T-cell (primary cell): ENCODE measurements at places on chromosomes 12 and 14.

GRCh38 chr14:36068777-36069534 is 107.6 kb downstream of the PTCSC3 start:
- no peaks in the 10 kb centered on the region for H3K36me3 ChIP-seq
- no peak for DNase-seq
- H3K27me3 ChIP-seq, result peaks cover 5% of the 10 kb centered on the region
- H3K27ac ChIP-seq, result no peak overlapping the region

DNA sequence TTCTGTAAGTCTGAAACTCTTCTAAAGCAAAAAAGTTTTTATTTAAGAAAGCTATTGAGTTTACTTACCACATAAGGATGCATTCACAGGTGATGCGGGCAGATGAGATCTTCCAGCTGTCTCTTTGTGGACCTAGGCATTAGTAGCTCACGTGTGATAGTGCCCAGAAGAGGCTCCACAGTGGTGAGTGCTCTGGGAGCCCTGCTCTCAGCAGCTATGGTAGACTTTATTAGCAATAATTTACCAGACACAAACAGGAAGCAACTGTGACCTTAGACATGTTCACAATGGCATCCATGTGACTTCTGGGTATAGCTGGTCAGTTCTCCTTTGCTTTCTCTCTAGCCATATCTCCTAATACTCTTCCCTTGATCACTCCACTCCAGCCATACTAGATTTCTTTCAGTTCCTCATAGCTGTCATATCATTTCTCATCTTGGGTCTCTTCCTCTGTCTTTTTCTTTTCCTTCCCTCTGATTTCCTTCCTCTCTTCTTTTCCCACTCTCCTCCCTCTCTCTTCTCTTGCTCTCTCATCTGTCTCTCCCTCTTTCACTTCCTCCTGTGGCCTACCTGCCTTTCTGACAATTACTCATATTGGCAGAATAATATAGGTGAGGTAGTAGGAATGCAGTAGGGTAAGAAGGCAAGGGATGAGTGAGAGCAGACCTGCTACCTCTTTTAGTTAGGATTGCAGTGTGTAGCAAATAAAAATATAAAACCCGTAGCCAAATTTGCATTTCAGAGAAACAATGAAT is 75.2 kb upstream of the SCAF11 start:
- peaks cover 3% of the 10 kb centered on the region for H3K27me3 ChIP-seq
- no peak for DNase-seq
- no peak overlapping the region for H3K27ac ChIP-seq
- H3K4me1 ChIP-seq, result peaks cover 2% of the 10 kb centered on the region
- H3K4me3 ChIP-seq, result no peak overlapping the region

DNA sequence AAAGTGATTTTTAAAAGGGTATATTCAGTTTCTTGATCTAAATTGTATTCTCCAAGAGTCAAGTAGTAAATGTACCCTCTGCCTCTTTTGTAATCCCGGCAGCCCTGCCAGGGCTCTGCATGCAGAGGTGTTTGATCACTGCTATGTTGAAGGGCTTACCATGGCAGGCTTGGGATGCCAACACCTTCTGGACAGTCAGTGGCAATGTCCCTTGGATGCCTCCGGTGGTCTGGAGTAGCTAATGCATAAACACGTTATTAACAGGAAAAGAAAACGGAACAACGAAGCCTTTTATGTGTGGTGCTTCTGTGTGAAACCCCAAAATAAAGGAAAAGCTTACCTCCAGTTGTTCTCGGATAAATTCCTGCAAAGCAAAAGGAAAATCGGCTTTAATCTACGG is 19.9 kb downstream of the EIF2B2 start:
- no peak for DNase-seq
- H3K27ac ChIP-seq, result no peak overlapping the region
- H3K4me1 ChIP-seq, result no peaks in the 10 kb centered on the region
- no peaks in the 10 kb centered on the region for H3K27me3 ChIP-seq
- H3K36me3 ChIP-seq, result peaks cover 43% of the 10 kb centered on the region

DNA sequence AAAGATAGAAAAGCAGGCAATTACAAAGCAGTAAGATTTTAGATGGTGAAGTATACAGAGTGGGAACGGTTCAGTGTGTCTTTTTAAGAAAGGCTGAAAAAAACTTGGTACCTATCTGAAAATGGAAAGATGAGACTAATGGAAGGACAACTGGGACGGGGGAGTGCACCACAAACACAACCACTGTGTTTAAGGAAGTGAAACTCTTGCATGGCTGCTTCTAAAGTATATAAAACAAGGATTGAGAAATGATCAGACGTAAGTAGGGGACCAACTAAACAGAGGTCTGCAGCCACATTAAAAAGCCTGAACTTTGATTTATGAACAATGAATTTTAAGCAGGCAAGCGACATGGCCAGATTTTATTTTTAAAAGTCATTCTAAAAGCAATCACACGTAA is 328.6 kb downstream of the MDGA2 start:
- H3K4me3 ChIP-seq, result no peak overlapping the region
- H3K27ac ChIP-seq, result no peak overlapping the region
- H3K36me3 ChIP-seq, result no peaks in the 10 kb centered on the region
- DNase-seq, result no peak

DNA sequence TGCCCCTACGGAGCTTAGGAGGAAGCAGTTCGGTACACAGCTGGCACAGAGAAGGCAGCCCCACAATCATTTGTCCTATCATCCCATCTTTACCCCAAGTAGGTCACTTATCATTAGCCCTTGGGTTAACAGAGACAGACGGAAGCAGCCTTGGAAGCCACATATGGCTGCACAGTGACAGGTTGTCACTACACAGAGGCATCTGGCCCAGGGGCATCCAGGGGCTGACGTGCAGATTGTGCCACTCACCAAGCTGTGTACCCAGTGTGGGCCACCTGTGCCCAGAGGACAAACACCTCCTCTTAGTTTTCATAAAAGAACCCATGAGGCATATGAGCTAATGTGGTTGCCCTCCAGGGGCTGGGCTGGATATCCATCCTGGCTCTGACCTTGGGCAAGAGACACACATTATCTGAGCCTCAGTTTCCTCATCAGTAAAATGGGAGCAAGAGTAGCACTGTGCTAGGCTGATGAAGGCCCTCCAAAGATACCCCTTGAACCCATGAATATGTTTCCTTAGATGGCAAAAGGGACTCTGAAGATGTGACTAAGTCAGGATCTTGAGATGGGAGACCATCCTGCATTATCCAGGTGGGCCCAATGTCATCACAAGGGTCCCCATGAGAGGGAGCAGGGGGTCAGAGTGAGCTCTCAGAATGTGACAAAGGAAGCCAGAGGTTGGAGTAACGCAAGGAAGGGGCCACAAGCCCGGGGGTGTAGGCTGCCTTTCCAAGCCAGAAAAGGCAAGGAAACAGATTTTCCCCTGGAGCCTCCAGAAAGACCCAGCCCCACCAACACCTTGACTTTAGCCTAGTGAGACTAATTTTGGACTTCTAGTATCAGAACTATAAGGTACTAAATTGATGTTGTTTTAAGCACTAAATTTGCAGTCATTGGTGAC is 64.6 kb downstream of the C14orf132 start:
- H3K4me3 ChIP-seq, result no peak overlapping the region
- H3K27me3 ChIP-seq, result peaks cover 18% of the 10 kb centered on the region
- no peaks in the 10 kb centered on the region for H3K36me3 ChIP-seq
- H3K4me1 ChIP-seq, result peaks cover 4% of the 10 kb centered on the region
- no peak overlapping the region for H3K27ac ChIP-seq

DNA sequence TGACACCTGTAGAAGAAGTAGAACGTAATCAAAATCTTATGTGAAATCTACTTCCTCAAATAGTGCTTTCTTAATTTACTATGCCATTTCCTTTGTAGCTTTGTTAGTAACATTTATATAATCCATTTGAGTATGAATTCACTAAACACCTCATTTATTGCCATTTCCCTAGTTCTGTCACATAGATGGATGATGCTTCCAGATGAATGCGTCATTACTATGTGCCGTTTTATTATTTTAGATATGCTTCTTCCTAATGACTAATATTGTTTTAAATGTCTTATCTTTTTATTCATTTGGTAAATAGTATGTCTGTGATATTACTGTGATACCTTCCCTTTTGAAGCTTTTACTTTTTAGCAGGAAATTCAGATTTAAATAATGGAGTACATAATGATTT is 14.4 kb downstream of the FRMD6 start:
- H3K4me3 ChIP-seq, result no peak overlapping the region
- H3K36me3 ChIP-seq, result no peaks in the 10 kb centered on the region
- DNase-seq, result no peak
- no peaks in the 10 kb centered on the region for H3K27me3 ChIP-seq
- no peak overlapping the region for H3K27ac ChIP-seq

DNA sequence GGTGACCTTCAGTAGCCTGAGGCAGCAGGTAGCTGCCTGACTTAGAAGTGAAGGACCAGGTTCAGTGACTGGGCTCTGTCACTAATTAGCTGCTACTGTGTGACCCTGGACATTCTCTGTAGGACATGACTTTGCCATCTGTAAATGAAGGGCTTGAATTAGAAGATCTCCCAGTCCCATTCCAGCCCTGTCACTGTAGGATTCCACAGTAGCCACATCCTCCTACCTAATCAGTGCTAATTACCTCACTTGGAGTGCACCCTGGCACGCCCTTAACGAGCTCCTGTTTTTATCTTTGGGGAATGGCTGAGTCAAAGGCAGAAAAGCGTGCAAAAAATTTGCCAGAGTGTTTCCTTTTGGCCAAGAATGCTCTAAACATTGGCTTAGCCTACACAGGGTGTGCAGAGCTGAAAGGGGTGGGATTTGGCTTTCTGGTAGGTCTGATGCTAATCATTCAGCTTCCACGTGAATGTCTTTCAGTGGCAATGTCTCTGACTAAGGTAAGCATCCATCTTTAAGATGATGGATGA is 6.8 kb downstream of the NTF3 start:
- H3K27ac ChIP-seq, result no peak overlapping the region
- H3K4me3 ChIP-seq, result no peak overlapping the region
- no peak for DNase-seq
- no peaks in the 10 kb centered on the region for H3K4me1 ChIP-seq

GRCh38 chr14:65382586-65382985 is 29.9 kb upstream of the FUT8 start:
- H3K4me3 ChIP-seq, result no peak overlapping the region
- DNase-seq, result no peak
- H3K4me1 ChIP-seq, result no peaks in the 10 kb centered on the region
- no peaks in the 10 kb centered on the region for H3K27me3 ChIP-seq
- no peak overlapping the region for H3K27ac ChIP-seq
- no peaks in the 10 kb centered on the region for H3K36me3 ChIP-seq

- H3K4me1 ChIP-seq, result peaks cover 3% of the 10 kb centered on the region
- no peak for DNase-seq
- no peak overlapping the region for H3K27ac ChIP-seq
- H3K4me3 ChIP-seq, result no peak overlapping the region
These were observed 19.4 kb downstream of the CAND1 start for GRCh38 chr12:67288561-67288960.

- DNase-seq, result no peak
- no peak overlapping the region for H3K4me3 ChIP-seq
- H3K4me1 ChIP-seq, result no peaks in the 10 kb centered on the region
- H3K27me3 ChIP-seq, result no peaks in the 10 kb centered on the region
- H3K36me3 ChIP-seq, result no peaks in the 10 kb centered on the region
- no peak overlapping the region for H3K27ac ChIP-seq
These were observed 257.7 kb downstream of the BTG1 start for GRCh38 chr12:91887957-91888356.

GRCh38 chr14:70718383-70719118 is 76.8 kb downstream of the TTC9 start:
- H3K4me1 ChIP-seq, result peaks cover 3% of the 10 kb centered on the region
- no peak overlapping the region for H3K27ac ChIP-seq
- H3K27me3 ChIP-seq, result no peaks in the 10 kb centered on the region
- H3K4me3 ChIP-seq, result no peak overlapping the region
- no peaks in the 10 kb centered on the region for H3K36me3 ChIP-seq
- DNase-seq, result no peak

- DNase-seq, result no peak
- H3K4me3 ChIP-seq, result no peak overlapping the region
- no peak overlapping the region for H3K27ac ChIP-seq
- H3K36me3 ChIP-seq, result no peaks in the 10 kb centered on the region
- no peaks in the 10 kb centered on the region for H3K27me3 ChIP-seq
These were observed 5.6 kb upstream of the DYNLL1 start for GRCh38 chr12:120490325-120490724.

GRCh38 chr14:104080376-104081260 is 4.9 kb upstream of the ASPG start:
- H3K27ac ChIP-seq, result no peak overlapping the region
- H3K27me3 ChIP-seq, result no peaks in the 10 kb centered on the region
- no peak overlapping the region for H3K4me3 ChIP-seq
- DNase-seq, result no peak
- H3K4me1 ChIP-seq, result peaks cover 16% of the 10 kb centered on the region
- no peaks in the 10 kb centered on the region for H3K36me3 ChIP-seq

DNA sequence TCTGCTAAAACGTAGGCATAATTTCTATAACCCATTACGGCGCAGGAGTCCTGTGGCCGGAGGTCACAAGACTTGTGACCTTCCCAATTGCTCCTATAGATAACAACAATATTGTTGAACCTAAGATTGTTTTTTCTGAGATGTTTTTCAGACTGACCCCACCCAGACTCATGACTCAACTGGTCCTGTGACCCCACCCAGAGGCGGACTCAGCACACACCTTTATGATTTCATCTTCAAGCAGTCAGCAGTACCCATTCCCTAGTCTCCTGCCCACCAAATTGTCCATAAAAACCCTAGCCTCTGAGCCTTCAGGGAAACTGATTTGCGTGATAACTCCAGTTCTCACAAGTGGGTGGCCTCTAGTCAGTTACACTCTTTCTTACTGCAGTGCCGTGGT is 5.9 kb upstream of the PPP4R3A start:
- no peaks in the 10 kb centered on the region for H3K36me3 ChIP-seq
- H3K4me1 ChIP-seq, result peaks cover 1% of the 10 kb centered on the region
- H3K27me3 ChIP-seq, result no peaks in the 10 kb centered on the region
- H3K4me3 ChIP-seq, result no peak overlapping the region
- no peak for DNase-seq
